ENCODE measurements at places on chromosomes 6 and 20. TPM values are rescaled to one million over a fixed set of nuclear protein-coding genes. Genes with fewer than 3 reads are reported as not detected.

The ZNF292 gene
- 146 TPM for total RNA-seq

The BMP2 gene
- total RNA-seq: 11.4 TPM

The CLIC5 gene
- total RNA-seq: 2.4 TPM

The CHMP4B gene
- total RNA-seq: 20.4 TPM

The KCNK5 gene
- total RNA-seq: 0.27 TPM

The LHFPL5 gene
- 1.00 TPM for total RNA-seq

The FLRT3 gene
- total RNA-seq: 40.5 TPM

The ENPP4 gene
- total RNA-seq: 30.3 TPM

The CD2AP gene
- 20.2 TPM for total RNA-seq

The GNAS-AS1 gene
- 2.0 TPM for total RNA-seq

The ZC3H12D gene
- total RNA-seq: 0.36 TPM
